NCI-H510A treated with DMSO at 0.1 percent for 48 hours (cell line): ENCODE measurements at places on chromosomes 6 and 20.

GRCh38 chr6:2503816-2504494 is 246.8 kb downstream of the MYLK4 start:
- DNase-seq = peak; percentile 14

GRCh38 chr6:6590530-6590929 is 2.0 kb downstream of the LY86 start:
- DNase-seq = no peak

DNA sequence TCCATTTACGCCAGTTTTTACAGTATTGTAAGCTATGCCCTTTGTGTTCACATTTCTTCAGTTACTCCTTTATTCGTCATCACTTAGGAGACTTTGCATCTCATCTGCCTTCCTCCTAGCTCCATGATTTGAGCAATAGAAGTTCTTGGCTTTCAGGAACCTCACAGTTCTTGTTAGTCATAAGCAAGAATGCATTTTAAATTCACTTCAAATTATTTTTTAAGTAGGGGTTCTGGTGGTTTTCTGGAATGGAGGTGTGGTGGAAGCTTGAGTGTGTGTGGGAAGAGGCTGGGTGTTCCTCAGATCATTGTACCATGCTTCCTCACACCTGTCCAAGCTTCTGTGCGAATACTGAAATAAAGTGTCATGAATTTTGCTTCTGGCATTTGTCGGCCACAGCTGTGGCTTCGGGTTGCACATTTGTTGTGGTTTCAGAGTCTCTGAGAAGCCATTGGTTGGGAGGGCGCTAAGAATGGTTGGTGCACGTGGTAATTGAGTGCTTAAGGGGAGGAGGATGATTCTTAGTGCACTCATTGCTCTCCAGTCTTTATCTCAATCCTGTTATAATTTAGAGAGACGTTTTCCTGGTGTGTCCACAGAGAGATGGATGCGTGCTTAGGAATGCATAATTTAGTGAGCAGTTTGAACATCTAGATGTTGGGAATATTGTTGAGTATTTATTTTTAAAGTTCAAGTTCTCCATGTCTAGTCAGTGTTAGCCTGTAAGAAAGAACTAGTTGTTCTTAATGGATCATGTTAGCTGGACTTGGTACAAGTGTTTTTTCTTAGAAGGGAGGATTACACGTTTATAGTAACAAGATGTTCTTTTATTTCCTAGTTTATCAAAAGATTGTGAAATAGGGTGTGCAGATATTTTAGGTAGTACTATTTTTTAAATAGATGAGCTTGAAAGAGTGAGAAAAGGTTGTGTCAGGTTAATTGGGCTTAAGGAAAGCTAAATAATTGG is 31.9 kb downstream of the FOXO3 start:
- DNase-seq = peak; percentile 28

GRCh38 chr6:14401246-14401645 is 283.7 kb downstream of the CD83 start:
- DNase-seq = no peak

DNA sequence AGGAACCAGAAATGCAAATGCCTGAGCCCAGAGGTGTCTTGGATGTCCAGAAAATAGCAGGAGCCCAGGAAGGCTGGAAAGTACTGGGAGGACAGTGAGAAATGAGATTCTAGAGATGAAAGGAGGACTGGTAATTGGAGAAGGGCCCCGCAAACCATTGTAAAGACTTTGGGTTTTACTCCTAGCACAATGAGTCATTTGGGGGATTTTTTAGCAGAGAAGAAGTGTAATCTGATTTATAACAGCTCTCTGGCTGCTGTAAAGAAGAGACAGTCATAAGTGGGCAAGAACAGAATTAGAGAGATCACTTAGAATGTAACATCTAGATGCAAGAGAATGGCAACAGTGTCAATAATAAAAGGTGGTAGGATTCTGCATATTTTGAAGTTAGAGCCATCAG is 40.2 kb downstream of the SLC35F1 start:
- DNase-seq = no peak

GRCh38 chr20:47019121-47019824 is 124.6 kb downstream of the EYA2 start:
- no peak for DNase-seq

GRCh38 chr6:108588586-108588985 is 27.9 kb downstream of the FOXO3 start:
- no peak for DNase-seq

DNA sequence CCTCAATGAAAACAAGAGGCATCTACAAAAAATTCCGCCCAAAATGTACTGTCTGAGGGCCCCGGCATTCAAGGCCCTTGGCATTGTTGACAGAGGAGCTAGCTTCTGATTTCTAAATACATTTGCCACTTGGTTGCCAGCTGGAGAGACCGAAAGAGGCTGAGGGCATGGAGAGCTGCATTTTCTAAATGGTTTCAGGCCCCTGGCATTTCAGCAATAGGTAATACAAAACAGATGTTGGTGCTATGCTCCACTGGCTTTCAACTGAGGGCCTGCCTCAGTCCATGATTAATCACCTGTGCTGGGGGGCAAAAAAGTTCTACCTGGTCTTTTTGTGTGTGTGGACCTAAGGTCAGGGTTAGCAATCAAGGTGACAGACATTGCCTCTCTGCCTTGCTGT is 79.5 kb upstream of the ISM1 start:
- DNase-seq = no peak

GRCh38 chr6:35552285-35552917 is 39.7 kb upstream of the TULP1 start:
- DNase-seq = no peak

DNA sequence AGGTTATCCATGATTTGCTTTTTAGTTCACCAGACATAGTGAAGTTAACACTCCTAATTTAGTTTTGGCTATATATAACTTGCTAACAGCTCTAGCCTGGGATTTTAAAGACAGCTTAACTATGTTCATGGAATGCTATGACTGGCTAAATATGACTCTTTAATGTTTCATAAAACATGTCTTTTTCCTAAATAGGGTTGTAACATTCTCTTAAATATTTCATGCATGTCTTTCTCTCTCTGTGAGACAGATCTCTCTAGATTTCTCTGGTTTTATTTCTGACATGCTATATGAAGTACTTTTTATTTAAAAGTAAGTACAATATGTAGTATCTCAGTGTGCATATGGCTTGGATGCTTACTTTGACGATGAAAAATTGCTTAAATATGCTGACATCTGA is 35.7 kb downstream of the MACROD2 start:
- no peak for DNase-seq

DNA sequence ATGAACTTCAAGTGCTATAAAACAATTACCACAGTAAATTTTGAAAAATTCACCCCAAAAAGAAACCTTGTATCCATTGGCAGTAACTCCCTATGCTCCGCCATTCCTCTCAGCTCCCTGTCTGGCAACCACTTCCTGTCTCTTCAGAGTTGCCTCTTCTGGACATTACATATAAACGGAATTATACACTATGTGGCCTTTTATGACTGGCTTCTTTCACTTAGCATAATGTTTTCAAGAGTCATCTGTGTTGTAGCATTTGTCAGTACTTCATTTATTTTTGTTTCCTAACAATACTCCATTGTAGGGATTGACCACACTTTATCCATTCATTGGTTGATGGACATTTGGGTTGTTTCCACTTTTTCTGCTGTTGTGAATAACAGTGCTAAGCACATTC is 50.1 kb downstream of the CEP43 start:
- DNase-seq = no peak

DNA sequence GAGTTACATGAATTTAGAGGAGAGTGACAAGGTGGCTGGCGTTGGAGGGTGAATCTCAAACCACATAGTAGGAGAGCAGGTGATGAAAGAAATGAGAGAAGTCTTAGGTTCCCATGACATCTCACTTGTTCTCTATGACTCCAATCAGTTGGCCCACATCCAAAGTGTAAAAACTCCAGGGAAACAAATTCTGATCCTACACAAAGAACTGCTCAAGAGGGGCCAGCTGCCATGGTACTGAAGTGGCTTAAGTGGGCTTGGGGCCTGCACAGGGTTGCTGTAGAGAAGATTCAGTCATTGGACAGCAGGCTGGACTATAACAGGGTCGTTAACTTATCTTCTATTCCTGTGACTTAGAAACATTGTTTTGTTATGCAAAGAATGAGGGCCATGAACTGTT is 7.6 kb upstream of the ADGRF4 start:
- no peak for DNase-seq

DNA sequence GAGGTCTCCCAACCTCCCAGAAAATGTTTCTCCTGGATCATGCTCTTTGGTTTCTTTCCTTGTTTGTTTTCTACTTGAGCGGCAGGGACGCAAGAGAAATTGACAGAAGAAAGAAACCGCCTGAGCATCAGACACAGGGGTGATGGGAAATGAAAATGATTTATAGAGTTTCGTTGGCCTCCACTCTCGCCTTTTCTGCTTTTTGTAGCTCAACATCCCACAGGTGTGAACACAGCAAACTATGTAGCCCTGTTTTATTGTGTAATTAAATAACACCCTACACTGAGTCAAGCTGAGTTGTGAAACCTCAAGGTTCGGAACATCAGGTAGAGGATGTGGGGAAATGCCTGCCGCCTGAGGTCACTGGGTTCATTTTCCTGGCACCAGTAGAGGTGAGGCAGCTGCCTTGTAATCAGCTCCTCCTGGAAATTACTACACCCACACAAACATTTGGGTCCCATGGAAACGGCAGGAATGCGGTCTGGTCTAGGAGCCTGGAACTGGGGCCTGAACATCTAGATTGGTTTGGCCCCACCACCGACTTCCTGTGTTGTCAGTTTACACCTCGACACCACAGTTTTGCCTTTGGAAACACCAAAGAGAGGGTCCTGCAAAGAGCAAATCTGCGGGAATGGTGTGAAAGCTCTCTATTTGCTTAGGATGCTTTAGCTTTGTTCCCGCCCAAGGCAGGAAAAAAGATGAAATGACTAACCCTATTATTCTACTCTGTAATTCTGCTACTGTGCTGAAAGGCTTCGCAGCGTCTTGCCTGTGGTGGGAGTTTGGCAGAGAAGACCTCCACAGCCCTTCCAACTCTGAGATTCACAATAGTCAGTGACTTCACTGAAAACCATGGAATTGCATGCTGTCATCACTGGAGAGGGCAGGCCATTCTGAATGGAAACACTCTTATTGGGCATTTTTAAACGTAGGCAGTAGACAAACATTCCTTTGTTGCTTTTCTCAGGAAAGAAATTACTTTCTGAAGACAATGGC is 53.0 kb downstream of the ADAT2 start:
- DNase-seq = no peak

GRCh38 chr6:139925894-139926641 is 551.6 kb upstream of the CITED2 start:
- no peak for DNase-seq

GRCh38 chr20:2146080-2146867 is 44.6 kb downstream of the STK35 start:
- no peak for DNase-seq

- no peak for DNase-seq
Measured at GRCh38 chr6:54335871-54336270, 27.6 kb downstream of the TINAG start.

DNA sequence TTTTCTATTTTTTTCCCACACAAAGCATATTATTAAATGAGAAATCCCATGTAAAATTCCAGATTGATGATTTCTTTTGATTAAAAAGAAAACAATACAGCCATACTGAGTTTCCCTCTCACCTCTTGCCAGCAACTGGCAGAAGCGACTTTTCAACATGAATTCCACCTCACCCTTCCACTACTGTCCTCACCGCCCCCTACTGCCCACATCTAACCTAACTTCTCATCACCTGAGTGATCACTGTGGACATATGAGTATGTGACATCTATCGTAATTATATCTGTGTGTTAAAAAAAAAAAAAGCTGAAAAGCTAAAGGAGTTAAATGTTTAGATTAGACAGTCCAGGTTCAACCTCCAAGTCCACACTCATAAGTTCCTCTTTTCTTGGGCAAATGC is 528.6 kb downstream of the PRKN start:
- DNase-seq = no peak

GRCh38 chr6:148074738-148075137 is 267.9 kb upstream of the SASH1 start:
- no peak for DNase-seq

GRCh38 chr20:57131077-57131476 is 135.4 kb downstream of the BMP7 start:
- DNase-seq = no peak

DNA sequence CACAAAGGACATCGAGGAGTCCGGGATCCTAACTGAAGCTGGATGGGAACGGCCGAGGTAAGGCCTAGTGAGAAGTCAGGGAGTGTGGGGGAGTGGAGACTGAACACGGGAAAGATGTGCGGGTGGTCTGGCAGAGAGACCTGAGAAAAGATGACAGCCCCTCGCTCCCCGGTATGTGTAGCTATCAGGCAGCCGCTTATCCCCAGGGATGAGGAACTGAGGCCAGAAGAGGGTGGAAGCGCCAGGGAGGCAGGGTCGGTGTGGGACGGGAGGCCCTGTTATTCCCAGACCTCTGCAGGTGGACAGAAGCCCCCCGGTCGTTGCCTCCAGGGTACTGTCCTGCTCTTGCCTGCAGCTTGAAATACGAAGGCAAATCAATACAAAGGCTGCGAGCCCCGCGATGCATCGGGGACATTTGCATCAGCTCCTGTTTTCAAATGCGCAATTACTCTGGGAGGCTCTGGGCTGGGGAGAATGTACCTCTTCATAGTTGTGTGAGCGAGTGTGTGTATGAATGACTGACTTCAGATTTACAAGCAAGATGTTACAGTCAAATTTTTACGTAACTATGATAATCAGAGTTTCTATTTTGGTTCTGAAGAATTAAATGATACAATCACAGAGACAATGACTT is 221.3 kb downstream of the QKI start:
- DNase-seq = no peak

DNA sequence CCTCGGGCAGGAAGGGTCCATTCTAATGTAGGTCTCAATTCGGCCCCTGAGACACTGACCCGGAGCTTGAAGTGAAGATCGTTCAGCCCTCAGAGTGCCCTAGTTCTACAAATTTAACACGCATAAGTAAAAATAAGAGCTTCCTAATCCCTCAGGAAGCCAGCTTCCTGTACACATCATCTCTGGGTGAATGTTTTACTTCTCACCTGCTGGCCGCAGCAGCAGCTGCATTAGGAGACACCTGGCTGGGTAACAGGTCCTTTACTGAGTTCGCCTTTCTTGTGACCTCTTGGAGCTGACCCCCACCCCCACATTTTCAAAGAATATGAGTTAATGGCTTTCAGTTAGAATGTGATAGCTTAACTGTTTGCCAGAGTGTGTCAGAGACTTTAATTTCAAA is 165.0 kb downstream of the SMOC2 start:
- DNase-seq = peak; percentile 41

DNA sequence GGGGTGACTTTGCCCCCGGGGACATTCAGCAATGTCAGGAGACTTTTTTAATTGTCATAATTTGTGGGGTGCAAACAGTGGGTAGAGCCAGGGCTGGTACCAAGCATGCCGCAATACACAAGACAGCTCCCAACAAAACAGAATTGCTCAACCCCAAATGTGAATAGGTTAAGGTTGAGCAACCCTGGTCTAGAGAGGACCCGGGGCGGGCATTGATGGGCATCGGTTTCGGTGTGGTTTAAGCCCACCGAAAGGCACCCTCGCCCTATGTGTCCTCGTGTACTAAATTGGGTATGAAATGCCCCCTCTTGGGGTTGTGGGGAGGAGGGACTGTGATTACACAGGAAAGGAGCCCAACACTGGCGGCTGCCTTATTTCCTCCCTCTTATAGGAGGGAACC is 36.0 kb downstream of the KIAA1755 start:
- DNase-seq = no peak

GRCh38 chr20:37755665-37756064 is 61.8 kb downstream of the CTNNBL1 start:
- DNase-seq = no peak
